ENCODE measurements at places on chromosomes 12 and 14.

GRCh38 chr14:104221071-104221625, 82.8 kb downstream of the KIF26A start:
- no peak for DNase-seq

- DNase-seq: no peak
Observed at GRCh38 chr12:64187794-64188193, 34.3 kb downstream of the KICS2 start.

GRCh38 chr14:55071870-55072640, 20.6 kb downstream of the MAPK1IP1L start:
- no peak for DNase-seq

- DNase-seq: no peak
Observed at GRCh38 chr14:32559048-32559447, 229.9 kb downstream of the AKAP6 start.

GRCh38 chr12:70268972-70269371, 25.7 kb downstream of the CNOT2 start:
- DNase-seq: no peak

DNA sequence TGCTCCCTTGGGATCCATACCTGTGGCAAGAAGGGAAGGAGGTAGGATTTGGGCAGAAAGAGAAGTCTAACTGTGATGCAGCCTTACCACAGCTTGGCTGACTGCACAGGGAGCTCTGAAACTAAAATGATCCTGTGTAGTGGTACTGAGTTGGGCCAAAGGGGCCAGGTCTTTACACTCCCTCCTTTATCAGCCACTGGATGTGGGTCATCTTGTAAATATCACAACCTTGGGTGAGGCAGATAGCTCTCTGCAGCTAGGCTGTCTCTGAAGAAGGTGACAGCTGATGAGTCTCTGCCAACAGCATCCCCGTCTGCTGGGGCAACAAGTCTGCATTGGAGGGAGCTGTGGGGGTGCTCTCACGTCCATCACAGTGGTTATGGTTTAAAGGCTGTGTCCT, 95.9 kb upstream of the CAND1 start:
- no peak for DNase-seq

DNA sequence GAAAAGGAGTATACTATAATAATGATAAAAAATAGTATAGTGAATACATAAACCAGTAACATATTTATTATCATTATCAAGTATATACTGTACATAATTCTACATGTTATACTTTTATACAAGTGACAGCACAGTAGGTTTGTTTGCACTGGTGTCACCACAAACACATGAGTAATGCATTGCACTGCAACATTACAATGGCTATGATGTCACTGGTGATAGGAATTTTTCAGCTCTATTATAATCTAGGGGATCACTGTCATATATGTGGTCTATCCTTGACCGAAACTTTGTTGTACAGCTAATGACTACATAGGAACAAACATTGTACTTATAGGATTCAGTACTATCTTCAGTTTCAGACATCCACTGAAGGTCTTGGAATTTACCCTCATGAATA, 165.8 kb upstream of the SYT1 start:
- DNase-seq: no peak

DNA sequence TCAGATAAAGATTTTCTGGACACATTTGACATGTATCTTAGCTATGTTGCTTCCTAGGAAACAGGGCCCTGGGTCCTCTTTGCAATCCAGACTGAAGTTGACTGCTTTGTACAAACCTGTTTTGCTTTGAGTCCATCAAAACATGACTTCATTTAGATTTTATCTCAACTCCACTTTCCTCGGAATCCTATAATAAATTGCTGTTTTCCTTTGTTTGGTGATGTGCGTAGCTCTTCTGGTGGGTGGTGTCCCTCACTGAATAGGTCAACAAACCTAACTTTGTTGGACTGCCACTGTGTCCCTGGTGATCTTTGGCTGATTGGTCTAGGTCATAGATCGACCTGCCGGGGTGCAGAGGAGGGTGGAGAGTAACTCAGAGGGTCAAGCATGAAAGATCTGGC, 735 bp upstream of the P2RX7 start:
- no peak for DNase-seq

DNA sequence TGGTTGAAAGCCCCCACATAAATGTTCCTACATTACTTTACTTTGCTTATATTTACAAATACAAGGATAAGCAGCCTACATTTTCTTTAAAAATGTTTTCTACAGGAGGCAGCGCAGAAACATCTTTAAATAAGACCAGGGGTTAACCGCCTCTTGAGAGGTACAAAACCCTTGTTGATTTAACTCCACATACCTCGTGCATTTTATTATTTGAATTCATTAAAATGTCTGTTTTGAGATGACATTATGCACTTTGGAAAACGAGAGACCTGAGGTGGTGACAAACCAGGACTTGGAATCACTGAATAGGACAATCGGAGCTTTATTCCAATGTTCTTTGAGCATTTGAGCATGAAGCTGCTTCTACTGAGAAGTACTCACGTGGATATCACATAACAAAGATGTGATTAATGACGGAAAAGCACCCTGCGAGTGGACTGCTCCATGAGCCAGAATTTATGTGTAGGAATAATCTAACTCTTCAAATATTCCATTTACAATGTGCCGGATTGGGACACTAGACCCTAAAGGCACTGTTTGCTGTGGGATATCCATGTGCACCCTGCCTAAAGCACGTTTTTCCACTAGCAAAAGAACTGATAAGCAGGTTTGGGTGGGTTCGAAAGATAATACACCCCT, 746 bp upstream of the DUSP16 start:
- no peak for DNase-seq

- no peak for DNase-seq
Observed at GRCh38 chr14:24881116-24881893, 168.6 kb downstream of the STXBP6 start.

DNA sequence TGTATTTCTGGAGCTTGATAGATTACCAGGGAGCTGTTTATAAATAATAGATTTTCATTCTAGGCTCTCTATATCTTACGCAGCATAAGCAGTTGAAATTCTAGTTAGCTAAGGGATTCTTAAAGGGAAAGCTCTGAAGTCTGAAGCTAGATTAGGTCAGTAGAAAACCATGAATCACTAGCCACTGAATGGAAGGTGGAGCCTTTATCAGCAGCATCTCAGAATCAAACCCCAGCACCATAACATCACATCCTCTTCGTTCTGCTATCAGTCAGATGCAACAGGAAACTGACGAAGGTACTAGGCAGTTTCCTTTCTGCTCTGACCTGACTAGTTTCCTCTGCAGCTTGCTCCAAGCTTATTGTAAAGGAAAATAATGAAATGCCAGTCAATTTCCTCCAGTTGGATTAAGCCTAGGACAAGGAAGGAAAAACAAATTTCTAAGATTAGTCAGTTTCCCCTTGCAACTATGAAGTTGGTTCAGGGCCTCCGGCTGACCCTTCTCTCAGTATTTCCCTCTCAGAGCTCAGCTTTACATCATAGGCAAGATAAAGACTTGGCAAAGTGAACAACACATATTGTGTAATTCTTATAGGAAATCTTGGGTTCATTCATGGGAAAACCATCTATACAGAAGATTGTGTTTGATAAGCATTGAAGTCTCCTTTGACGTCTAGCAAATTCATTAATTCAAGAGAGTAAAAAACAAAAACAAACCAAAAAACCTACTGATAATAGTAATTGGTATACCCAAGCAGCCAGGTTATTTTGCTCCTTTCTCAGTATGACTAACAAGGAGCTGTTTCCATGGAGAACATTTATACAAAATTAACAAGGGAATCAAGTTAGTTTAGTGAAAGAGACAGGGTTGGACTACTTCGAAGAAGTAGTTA, 43.4 kb upstream of the CFAP54 start:
- DNase-seq: no peak

GRCh38 chr12:69873429-69873828, 48.4 kb downstream of the MYRFL start:
- DNase-seq: no peak

GRCh38 chr12:95396849-95397468, 77.0 kb upstream of the METAP2 start:
- no peak for DNase-seq

GRCh38 chr12:123916729-123917128, 55.9 kb downstream of the CCDC92 start:
- no peak for DNase-seq

GRCh38 chr14:99245564-99246511, 26.2 kb downstream of the BCL11B start:
- no peak for DNase-seq

DNA sequence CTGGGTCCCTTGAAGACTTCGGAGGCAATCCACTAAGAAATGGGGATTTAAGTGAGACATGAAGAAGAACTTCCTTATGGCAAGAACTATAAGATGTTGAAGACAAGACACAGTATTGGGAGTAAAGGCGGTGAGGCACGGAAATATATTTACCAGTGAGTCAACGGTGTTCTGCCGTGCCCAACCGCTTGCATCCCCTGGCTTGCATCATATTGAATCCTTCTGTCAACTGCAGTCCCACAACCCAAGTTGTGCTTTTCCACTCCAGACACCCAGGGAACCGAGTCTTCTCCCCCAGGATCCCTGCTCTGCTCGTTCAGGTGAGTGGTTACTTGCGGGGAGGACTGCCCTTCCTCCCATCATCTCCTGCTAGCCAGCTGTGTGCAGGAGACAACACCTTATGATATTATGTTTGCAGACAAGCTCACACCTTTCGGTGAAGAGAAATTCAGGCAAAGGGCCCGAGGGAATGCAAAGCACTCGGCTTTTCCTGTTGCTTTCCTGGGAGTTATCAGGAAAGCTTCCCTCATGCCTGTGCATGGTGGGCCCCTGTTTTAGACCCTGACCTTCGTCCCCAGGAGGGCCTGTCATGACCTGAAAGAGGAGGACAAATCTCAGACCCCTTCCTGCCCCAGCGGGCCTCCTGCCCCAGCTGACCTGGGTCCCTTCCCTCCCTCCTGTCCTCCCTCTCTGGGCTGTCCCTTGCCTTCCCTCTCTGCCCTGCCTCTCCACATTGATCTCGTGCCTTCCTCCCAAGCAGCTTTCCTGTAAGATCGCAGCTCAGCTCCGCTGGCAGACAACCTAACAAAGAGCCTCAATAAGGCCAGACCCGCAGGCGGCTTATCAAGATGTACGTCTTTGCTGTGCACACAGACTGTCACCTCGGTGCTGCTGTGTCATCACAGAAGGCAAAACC, 4.3 kb upstream of the LRTM2 start:
- DNase-seq: no peak

GRCh38 chr12:45701296-45701695, 28.2 kb upstream of the ARID2 start:
- DNase-seq: no peak

DNA sequence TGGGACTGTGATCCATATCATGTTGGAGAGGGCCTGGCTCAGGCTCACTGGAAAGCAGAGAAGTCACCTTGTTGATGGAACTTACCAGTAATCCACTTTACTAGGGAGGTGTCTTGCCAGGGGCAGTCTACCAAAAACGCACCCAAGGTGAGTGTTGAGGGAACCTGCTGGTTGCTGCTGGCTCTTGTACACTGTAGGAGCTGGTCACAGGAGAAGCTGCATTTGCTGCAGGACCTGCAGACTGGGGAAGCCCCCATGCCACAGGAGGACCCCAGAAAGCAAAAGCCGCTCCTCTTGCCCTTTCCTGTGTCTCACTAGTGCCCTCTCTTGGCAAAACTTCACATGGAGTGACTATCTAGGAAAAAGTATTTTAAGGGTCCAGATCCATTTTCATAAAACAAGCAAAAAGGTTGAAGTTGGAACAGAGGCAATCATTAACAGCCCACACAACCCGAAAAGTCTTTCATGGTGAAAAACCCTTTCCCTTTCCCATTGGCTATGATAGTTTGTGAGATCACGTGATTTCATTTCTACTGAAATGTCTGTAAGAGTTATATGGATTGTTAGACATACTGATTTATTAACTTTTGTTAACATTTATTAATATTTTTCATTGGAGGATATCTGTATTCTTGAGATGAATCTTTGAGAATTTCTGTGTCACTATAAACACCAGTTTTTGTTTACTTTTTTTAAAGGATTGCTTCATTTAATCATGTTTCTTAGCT, 59.2 kb downstream of the RASSF8 start:
- DNase-seq: no peak

- DNase-seq: no peak
Observed at GRCh38 chr12:71810921-71811320, 28.6 kb upstream of the TBC1D15 start.

DNA sequence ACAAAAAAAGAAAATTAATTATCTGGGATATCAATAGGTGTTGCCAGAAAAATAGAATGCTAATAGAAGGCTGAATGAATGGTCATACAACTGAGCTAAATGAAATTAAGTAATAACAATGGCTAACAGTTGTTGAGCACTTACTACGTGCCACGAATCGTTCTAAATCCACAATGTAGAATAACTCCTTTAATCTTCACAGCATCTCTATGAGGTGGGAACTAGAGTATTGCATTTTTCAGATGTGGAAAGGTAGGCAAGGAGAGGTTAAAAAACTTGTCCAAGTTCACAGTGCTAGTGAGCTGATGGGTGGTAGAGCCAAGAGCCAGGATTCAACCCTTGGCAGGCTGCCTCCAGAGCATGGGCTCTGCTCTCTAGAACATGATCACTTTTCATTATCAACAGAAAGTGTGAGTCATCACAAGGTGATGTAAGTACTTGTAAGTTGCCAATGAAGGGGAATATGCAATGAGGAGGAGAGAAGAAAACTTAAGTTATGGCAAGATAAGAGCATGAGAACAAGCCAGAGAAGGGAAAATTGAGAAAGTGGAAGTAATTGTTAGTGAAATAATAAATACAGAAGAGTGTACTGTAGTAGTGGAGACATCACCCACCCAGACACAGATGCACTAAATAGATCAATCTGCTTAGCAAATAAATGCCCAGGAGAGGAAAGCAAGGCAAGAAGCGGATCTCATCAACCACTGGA, 122.1 kb downstream of the PRKD1 start:
- DNase-seq: no peak

DNA sequence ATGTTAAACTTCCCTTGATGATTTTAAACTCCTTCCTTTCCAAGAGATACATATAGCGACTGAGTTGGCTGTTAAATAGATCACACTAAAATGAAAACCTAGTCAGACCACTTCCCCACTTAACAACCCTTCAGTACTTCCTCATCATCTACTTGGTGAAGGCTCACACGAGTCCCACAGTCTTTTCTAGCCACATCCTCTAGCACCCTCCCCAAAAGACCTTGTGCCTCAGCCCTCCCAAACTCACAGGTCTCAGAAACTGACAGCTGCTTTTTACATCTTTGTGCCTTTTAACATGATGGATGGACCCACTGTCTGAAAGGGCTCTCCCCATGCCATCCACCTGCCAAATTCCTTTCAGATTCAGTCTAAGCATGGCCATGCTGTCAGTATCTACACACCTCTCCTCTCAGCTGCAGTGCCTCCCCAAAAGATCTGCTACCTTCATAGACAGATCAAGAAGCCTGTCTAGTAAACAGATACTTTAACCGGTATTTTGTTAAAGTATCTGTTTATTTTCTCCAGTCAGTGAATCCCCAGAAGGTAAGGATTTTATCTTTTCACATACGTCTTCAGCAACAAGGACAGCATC, 65.1 kb upstream of the GPHB5 start:
- no peak for DNase-seq

Data from stimulated activated CD8-positive, alpha-beta memory T cell treated with anti-CD3 and anti-CD28 coated beads, Interleukin-15, amount 100 ng/mL, for 24 hours (primary cell).